ENCODE measurements at places on chromosomes 2 and 18.

- DNase-seq = no peak
Observed at GRCh38 chr2:146262606-146263005, 1582.2 kb upstream of the ACVR2A start.

- no peak for DNase-seq
Observed at GRCh38 chr2:24245986-24246776, 71.3 kb downstream of the FAM228A start.

- DNase-seq = no peak
Observed at GRCh38 chr2:59585655-59586054, 967.8 kb downstream of the BCL11A start.

DNA sequence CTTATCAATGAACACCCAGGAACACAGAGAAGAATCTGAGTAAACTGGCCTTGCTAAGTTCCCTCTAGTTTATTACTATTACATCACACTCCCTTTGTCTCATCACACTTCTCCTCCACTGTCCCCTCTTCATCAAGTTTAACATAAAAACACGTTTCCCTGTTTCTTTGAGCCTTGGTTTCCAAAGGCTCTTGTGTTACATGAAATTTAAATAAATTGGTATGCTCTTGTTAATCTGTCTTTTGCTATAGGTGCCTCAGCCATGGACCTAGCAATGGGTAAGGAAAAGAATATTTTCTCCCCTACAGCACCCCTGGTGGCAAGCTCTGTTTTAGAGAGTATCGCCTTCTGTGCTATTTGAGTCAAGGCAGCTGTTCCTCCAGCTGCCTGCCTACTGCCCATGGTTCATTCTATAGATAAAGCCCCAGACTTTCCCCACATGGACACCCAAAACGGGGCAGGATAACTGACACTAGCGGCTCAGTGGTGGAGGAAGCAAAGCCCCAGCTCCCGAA is 31.8 kb downstream of the TGIF1 start:
- DNase-seq = peak; percentile 8

- DNase-seq = no peak
Observed at GRCh38 chr18:57027190-57027708, 119.6 kb upstream of the BOD1L2 start.

DNA sequence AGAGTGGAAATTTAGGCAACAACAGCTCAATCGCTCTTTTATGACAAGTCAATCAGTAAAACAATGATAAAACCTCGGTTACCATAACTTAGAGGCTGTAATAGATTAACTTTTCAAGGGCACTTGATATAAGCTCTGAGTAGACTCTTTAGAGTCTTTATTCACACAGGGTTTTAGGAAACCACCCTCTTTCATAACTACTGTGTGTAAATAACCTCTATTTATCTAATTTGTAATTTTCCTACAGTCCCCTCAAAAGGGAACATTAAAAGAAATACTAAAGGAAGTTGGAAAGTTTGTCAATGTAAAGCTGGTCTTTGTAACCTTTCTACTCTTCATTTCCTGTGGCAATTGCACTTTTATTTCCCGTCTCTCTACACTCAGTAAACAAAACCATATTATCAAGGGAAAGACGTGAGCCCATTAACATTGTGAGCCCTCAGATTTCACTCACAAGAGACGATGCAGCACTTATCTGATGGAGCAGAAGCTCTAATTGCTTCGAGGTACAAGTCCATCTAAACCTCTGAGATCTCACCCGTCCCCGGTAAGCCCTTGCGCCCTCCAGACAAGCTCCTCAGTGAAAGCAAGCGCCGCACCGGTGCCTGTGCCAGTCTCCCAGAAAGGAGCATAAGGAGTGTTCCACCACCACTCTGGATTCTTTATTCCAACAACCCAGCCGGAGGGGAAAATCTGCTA is 1.1 kb upstream of the HOXD1 start:
- DNase-seq = no peak

DNA sequence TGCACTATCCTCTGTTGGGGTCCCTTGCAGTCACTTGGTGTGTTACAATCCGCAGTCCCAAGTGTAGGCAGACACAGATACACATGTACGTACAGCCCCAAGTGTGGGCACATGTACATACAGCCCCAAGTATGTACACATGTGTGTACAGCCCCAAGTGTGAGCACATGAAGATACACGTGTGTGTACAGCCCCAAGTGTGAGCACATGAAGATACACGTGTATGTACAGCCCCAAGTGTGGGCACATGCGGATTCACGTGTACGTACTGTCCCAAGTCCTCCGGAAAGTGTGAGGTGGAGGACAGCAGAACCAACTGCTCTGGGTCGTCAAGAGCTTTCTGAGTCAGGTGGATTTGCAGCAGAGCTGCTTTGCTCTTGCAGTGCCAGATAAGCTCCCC is 440.0 kb downstream of the ZNF516 start:
- no peak for DNase-seq

GRCh38 chr2:112579241-112579640 is 5.2 kb upstream of the CHCHD5 start:
- DNase-seq = no peak

DNA sequence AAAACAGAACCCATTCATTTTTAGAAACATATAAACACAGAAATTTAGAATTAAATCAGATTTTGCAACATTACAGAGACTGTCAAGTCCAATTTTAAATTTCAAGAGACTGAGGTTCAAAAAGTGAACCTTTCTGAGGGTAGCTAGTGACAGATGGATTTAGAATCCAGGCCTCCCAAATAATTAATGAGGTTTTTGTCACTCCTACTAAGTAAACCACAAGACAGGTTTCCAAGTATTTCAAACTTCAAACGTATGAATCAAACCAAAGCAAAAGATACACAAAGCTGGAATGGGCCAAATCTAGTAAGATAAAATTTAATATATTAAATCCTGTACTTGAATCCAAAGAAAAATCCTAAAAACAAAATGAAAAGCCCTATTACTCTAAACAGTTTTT is 25.3 kb downstream of the PPP4R3B start:
- no peak for DNase-seq

DNA sequence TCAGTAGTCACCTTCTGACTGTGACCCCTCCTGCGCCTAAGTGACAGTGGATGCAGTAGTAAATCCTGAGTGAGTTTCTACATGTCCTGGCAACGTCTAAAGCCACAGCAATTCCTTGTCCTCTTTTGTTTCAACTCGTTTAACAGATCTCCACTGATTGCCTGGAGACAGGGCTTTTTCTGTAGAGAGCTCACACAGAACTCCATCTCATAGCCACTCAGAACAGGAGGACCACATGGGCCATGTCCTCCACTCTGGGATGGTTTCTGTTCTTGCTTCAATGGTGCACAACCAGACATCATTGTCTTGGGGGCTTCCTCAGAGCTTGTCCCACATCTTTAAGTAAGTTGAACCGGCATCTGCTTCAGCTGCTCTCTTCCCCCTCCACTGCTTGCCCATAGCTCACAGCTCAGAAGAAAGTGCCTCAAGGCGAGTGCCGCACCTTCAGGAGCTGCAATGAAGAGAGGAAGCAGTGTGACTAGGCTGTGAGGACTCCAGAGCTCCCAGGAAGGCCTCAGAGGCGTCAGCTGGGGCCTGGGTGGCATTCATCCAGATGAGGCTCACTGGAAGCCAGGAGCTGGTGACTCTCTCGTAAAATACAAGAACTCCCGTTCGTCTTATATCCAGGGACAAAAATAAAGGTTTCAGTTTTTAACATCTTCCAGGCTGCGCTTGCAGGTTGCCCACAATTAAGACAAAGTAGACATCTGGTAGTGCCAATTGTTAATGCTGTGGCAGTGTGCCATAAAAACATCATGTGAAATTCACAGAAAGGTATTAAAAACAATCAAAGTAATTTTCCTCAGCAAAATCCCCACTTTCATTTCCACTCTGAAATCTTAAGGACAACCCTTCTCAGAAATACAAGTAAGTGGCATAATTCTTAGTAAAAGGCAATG is 37.3 kb downstream of the ST3GAL5 start:
- DNase-seq = no peak

DNA sequence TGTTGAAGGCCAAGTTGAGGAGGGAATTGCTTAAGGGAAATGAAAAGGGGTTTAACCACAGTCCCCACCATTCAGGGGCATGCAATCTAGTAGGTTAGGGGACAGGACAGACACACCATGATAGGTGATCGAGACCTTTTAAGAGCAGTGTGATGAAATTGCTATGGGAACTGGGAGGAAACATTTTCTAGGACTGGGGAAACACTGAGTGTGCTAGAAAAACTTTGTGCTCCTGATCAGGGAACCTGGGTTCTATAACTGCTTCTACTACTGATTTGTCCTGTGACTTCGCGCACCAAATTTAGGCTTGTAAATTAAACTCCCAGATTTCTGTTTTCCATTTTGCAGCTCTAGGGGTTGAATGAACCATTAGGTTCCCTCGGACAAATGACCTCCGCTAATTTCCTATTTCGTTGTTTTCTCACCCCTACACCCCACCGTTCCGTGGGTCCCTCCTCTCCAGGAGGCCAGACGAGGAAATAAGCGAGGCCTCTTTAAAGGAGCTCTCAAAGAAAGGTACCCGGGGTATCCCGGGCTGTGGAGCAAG is 371 bp upstream of the LCLAT1 start:
- no peak for DNase-seq

DNA sequence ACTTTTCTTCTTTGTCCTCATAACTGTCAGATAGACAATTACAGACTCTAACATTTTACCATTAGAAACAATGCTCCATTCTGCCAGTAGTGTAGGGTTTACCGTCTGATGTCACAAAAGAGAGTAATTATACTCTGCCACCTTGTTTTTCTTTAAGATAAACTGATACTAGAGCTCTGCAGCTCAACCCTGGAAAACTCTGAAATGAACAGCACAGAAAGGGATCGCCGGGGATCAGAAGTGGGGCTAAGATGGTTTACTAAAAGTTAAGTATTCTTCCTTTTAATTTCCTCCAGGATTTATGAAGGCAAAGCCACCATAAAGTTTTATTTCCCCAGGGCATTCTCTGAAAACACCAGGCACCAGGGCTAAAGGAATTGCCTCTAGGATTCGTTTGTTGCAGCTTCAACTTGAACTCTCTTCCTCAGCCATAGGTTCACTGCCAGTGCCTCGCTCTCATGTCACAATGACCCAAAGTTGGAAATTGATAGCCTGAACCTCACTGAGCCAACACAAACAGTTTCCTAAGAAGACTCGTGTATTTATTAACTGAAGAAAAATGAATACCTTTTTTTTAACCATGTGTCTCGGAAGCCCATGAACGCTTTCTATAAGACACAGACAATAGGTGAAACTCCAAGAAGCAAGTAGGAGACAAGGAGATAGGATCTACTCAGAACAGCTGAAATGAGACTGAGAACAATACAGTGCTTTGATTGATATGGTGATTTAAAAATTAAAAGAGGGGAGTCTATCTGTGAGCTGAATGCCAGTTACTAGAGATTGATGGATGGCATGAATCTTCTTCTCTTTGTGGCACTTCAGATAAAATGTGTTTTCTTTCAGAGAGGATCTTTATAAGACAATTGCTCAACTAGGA is 121.5 kb upstream of the SPATS2L start:
- no peak for DNase-seq

DNA sequence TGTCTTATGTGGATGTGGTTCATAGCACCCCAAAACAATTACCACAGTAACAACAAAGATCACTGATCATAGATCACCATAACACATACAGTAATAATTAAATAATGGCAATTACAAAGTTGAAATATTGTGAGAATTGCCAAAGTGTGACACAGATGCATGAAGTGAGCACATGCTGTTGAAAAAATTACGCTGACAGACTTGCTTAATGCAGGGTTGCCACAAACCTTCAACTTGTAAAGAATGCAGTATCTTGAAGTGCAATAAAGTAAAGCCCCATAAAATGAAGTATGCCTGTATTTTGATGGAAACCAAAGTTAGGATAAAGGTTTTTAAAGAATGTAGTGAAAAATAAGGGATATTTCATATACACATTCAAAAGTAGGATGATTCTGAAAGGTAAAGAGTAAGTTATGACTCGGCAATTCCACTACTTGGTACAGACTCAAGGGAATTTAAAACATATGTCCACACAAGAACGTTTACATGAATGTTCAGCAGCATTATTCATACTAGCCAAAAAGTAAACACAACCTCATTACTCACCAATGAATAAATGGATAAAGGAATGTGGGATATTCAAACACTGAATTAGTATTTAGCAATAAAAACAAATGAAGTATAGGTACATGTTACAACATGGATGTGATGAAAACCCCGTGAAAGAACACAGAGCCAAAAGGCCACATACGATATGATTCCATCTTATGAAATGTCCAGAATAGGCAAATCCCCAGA is 61.6 kb downstream of the SCN9A start:
- no peak for DNase-seq

- no peak for DNase-seq
Observed at GRCh38 chr2:12723736-12724463, 7.2 kb downstream of the TRIB2 start.

- DNase-seq = no peak
Observed at GRCh38 chr2:236731767-236732580, 162.3 kb downstream of the ACKR3 start.

DNA sequence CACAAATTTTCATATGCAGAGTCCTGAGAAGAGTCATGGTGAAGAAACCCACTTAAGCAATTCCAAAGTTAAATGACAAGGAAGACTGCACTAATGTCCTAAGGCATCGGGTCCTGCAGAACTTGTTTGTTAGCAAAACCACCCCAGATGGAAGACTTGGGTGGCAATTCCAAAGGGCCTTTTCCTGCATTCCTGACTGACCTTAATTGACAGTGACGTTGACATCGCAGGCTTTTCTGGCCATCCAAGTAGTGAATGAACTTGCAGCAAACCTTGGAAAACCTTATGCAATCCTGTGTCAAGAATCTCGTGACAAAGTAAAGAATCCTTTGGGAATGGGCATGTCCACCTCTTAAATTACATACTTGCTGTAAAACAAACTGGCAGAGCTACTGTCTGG is 112.5 kb upstream of the SH3BP4 start:
- no peak for DNase-seq

- no peak for DNase-seq
Observed at GRCh38 chr2:164567335-164567989, 53.8 kb downstream of the GRB14 start.

Measured in stimulated activated CD4-positive, alpha-beta T cell treated with anti-CD3 and anti-CD28 coated beads, TNF-alpha, amount 100 ng/mL, for 48 hours (primary cell).